ENCODE measurements at places on chromosomes 12 and 14. TPM values are rescaled to one million over a fixed set of nuclear protein-coding genes. Genes with fewer than 3 reads are reported as not detected.

The GLS2 gene
- polyA plus RNA-seq = 2.1 TPM

The PROX2 gene
- polyA plus RNA-seq = not detected

The SLC10A1 gene
- not detected for polyA plus RNA-seq

The HAL gene
- 0.08 TPM for polyA plus RNA-seq
